Activated naive CD4-positive, alpha-beta T cell treated with Interleukin-2 at 50 U/mL for 16 hours (primary cell): ENCODE measurements at places on chromosomes 1 and 21.

- no peak for DNase-seq
Observed at GRCh38 chr1:1400576-1401456, 1.7 kb upstream of the CCNL2 start.

DNA sequence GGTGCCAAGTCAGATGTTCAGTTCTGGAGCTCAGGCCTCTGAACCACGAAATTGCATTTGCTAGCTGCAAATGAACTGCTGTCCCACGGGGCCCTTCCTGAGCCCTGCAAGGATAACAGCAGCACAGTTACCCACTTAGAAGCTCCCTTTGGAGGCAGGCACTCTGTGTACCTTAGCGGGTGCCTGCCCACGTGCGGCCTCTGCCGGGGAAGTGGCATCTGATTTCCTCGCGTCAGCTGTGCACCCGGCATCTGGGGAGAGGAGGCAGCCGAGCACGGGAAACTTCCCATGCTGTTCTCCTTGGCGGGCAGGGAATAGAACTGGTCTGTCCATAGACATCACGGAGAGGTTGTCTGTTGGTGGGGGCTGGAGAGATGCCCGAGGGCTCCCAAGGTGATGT, 148.0 kb upstream of the C1orf174 start:
- DNase-seq = no peak

- DNase-seq = no peak
Observed at GRCh38 chr1:17594690-17595601, 55.4 kb downstream of the ARHGEF10L start.

DNA sequence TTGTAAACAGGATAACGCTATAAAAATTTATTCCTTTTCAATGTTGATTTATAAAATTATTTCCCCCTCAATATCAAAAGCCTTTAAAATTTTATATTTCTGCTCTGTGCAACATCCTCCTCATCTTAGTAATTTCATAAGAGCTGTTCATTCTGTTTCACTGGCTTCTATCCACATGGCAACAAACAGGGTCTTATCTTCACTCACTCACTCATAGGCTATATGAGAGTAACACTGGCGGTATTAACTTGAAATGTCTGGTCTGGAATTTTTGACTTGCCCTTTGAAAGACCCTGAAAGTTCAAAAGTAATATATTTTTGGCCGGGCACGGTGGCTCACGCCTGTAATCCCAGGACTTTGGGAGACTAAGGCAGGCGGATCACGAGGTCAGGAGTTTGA, 77.4 kb upstream of the KRTAP11-1 start:
- no peak for DNase-seq

GRCh38 chr21:45322231-45322959, 34.7 kb upstream of the POFUT2 start:
- DNase-seq = peak; percentile 16

DNA sequence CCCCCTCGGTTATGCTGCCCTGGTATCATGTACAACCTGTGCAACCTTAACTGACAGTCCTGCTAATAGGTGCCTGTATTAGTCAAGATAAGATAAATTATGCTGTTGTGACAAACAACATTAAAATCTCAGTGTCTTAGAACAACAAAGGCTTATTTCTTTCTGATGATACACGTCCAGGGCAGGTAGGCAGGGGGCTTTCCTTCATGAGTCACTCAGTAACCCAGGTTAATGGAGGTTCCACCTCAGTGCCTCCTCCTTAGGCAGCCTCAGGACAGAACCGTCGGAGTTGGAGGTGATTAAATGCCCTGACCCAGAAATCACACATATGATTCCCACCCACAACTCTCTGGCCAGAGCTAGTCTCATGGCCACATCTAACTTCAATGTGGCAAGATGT, 94.6 kb upstream of the CASZ1 start:
- DNase-seq = no peak

- DNase-seq = no peak
Observed at GRCh38 chr1:21628798-21629393, 40.3 kb downstream of the RAP1GAP start.

- DNase-seq = peak; percentile 59
Observed at GRCh38 chr21:44914176-44914874, 6.4 kb downstream of the ITGB2 start.

GRCh38 chr1:86703696-86704457, 499 bp upstream of the SH3GLB1 start:
- no peak for DNase-seq

DNA sequence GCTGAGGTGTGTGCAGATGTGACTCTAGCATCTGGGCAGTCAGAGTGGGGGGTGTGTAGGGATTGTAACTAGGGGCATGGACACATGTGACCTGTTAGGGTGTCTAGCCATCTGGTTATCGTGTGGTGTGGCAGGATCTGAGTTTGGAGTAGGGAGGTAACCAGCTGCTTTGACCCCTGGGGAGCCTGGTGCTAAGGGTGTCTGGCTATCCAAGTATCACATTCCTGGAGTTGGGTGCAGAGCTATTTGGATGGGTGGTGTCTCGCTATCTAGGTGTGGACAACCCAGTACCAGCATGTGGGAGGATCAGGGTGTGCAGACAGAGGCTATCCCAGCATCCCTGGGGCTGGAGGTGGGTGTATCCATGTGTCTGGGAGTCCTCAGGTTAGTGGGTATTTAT, 4.7 kb downstream of the PTPRU start:
- no peak for DNase-seq

DNA sequence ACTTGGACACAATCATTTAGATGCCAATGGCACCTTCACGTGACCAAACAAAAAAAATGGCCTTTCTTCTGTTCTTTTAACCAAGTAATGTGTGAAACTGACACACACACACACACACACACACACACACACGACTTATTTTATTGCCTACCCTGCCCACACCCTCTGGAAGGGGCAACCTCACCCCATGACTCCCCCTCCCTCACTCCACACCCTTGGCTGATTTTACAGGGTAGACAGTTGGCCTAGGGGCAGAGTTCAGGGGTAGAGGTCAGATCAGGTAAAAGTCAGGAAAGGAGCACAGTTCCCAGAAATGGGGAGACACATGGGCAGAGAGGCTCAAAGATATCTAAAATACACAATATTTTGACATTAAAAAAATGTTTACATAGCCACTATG, 144.8 kb upstream of the GJB5 start:
- DNase-seq = no peak

DNA sequence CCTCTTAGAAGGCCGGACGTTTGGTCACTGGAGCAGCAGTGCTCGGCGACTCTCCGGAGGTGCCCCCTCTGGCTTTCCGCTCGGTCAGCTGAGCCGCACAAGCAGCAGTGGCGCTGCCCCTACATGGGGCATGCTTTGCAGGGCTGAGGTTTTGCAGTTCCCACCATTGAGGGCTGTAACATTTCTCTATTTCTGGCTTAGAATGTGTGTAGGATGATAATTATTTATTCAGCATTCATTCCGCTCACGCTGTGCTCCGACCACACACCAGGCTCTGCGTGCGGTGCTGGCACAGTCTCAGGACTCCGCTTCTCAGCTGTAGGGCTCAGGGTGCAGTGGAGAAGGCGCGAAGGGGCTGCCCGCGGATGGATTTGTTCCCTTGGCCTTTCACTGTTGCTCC, 119.5 kb downstream of the PCBP3 start:
- DNase-seq = no peak

DNA sequence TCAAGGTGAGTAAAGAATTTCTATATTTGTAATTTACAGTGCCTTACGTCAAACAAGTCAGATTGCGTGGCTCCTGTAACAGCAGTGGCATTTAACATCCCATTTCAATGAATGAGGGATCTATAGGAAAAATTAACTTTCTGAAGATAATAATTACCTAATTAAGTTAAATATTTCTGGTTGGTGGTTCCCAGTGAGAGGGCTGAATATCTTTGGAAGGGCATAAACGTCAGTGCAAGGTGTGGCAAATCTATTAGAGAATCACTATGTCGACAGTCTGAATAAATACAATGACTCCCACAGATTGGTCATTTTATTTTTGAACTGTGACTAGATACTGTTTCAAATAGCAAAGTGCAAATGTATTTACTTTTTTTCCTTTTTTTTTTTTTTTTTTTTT, 80.0 kb downstream of the S1PR1 start:
- DNase-seq = no peak

DNA sequence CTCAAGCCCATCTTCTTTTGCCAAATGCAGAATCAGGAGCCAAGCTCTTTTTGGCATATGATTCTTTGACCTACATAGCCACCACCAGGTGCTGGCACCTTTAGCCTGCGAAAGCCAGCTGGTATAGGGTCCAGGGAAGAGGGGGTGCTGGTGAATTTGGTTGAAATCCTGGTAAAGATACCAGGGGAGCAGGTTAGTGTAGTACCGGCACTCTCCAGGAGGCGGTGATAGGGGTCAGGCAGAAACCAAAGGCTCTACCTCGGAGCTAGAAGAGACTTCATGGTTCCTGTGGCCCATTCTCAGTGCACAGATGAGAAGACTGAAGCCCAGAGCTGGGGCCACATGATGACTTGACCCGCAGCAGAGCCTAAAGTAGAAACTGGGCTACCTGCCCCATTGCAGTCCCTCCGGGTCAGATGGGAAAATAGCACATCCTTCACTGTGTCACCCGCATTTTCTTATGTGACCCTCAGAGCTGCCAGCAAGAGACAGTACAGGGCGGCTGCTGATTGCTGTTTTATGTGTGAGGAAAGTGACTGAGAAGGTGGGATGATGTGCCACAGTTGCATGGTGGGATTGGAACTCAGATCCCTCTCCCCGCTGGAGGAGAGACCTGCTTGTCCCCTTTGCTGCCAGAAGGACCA, 36.0 kb upstream of the IL19 start:
- DNase-seq = peak; percentile 84

- DNase-seq = no peak
Observed at GRCh38 chr1:116693759-116694480, 26.4 kb upstream of the IGSF3 start.

GRCh38 chr1:19814681-19815503, at the start of gene RNF186:
RNF186 (minus strand) TSS chr1:19815283; CDS start chr1:19815101, 182 bp downstream.
- DNase-seq = no peak

- no peak for DNase-seq
Observed at GRCh38 chr1:238469146-238469631, 578.5 kb upstream of the ZP4 start.

- DNase-seq = no peak
Observed at GRCh38 chr1:210516092-210516656, 187.5 kb downstream of the HHAT start.

DNA sequence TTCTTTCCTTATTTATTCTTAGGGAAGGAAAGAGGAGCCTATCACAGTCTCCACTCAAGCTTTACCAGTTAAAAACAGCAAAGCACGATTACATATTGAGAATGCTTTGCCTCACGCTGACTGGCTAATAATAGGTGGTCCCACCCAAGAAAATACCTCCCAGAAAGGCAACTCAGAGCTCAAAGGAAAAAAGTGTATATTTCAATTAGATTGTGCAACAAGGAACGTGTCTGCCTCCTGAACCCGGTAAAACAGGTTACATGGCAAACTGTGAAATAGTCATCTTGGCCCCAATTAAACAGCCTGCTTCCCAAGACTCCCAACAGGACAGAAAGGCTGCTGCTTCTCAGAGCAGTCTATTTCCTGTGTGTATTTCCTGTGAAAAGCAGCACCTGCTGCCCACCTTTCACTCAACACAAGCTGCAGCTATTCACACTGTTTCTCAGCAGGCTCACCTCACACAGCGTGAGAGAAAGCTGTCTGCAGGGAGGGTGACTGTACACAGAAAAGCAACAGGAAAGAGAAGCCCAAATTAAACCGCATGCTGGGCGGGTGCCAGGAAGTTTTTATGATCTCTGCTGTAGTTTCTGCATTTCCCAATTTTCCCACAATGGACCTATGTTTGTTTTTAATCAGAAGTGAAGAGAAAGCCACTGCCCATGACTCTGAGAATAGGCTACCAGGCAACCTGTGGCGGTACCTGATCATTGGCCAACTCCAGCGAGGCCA, 44.0 kb downstream of the URB1 start:
- DNase-seq = no peak

DNA sequence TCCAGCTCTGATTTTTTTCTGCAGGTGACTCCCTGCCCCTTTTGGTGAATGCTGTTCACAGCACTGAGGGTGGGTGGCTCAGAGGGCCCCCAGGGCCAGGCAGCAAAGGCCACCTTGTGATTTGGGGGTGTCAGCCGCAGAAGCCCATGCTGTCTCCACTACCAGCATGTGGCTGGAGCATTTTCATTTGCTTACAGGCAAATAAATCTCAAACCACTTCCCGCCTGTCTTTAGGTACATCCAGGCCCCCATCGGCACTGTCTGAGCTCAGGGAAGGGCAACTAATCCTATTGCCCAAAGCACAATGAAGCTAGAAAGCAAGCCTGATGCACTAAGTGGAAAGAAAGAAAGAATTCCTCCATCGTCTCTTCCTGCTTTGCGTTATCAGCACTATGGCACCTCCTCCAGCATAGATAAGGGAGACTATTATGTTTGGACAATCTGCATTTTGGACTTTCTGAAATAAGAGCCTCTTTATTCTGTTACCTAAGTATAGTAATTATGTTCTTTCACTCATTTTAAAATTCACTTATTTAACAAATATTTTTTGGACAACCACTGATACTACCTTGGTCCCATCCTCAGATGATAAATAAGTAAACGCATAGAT, 100.5 kb upstream of the TLR5 start:
- DNase-seq = no peak

- no peak for DNase-seq
Observed at GRCh38 chr1:187409341-187409740, 580.6 kb downstream of the PLA2G4A start.

DNA sequence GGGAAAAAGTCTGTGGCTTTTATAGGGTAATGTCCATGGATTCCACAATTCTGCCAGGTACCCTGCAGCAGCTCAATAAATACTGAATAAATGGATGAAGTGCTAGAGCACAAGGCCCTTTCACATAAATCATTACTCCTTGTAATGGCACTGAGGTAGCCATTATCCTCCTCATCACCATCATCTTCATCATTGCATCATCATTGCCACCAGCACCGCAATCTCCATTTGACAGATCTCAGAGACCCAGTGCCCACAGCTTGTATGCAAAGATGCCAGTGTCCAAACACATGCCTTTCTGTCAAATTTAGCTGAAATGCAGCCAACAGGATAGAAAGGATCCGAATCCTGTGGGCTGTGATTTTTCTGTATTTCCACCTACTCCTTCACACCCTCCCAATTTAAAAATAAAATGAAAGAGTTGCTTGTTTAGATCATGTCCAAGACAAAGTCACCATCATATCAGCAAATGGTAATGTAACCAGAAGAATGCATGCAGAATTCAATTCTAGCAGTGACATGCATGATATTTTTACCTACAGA, 17.4 kb downstream of the DAB1 start:
- DNase-seq = no peak
